ENCODE measurements at places on chromosomes 3 and 15.

- no peak for DNase-seq
Observed at GRCh38 chr3:5020242-5020722, 41.0 kb downstream of the BHLHE40 start.

- DNase-seq = no peak
Observed at GRCh38 chr15:41568350-41569017, 9.5 kb downstream of the TYRO3 start.

- DNase-seq = no peak
Observed at GRCh38 chr3:164507886-164508285, 570.4 kb downstream of the SI start.

DNA sequence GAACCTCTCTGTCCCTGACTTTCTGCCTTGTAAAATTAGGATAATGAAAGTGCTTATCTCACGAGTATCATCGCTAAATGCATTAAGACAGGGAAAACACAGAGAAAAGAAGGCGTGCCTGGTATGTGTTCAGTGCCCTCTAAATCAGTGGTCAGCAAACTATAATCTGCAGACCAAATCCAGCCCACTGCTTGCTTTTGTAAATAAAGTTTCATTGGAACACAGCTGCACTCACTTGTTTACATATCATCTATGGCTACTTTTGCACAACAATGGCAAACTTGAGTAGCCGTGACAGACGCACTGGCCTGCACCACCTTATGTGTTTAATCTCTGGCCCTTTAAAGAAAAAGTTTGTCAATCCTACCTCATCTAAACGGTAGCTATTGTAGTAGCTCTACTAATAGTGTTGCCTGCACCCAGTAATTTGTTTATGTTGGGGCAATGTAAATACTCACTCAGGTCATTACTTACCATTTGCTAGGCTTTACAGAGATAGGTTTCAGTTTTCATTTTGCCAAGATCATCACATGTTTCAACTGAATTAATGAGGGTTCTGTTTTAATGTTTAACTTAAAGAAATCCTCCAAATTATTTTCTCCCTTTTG lies 229.4 kb downstream of the FEZF2 start:
- DNase-seq = no peak

GRCh38 chr3:189952272-189952671 lies 168.4 kb downstream of the P3H2 start:
- no peak for DNase-seq

GRCh38 chr3:185399737-185400667 lies 37.1 kb downstream of the MAP3K13 start:
- DNase-seq = no peak

GRCh38 chr3:150490277-150490986 lies 55.9 kb downstream of the SERP1 start:
- no peak for DNase-seq

Data from effector memory CD4-positive, alpha-beta T cell (primary cell).